ENCODE measurements at places on chromosomes 7 and 10. TPM values are rescaled to one million over a fixed set of nuclear protein-coding genes. Genes with fewer than 3 reads are reported as not detected.

DNA sequence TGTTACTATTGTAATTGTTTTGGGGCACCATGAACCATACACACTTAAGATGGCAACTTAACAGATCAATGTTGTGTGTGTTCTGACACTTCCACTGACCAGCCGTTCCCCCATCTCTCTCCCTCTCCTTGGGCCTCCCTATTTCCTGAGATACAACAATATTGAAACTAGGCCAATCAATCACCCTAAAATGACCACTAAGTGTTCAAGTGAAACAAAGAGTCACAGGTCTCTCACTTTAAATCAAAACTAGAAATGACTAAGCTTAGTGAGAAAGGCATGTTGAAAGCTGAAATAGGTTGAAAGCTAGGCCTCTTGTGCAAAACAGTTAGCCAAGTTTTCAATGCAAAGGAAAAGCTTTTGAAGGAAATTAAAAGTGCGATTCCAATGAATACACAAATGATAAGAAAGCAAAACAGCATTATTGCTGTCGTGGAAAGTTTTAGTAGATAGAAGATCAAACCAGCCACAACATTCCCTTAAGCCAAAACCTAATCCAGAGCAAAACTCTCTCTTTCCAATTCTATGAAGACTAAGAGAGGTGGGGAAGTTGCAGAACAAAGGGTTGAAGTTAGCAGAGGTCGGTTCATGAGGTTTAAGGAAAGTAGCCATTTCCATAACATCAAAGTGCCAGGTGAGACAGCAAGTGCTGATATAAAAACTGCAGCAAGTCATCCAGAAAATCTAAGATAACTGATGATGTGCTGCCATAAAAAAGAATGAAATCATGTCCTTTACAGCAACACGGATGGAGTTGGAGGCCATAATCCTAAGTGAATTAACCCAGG lies 90.6 kb downstream of the MTPN start:
- DNase-seq = no peak

GRCh38 chr10:110077436-110078130 lies 69.8 kb downstream of the ADD3 start:
- no peak for DNase-seq

DNA sequence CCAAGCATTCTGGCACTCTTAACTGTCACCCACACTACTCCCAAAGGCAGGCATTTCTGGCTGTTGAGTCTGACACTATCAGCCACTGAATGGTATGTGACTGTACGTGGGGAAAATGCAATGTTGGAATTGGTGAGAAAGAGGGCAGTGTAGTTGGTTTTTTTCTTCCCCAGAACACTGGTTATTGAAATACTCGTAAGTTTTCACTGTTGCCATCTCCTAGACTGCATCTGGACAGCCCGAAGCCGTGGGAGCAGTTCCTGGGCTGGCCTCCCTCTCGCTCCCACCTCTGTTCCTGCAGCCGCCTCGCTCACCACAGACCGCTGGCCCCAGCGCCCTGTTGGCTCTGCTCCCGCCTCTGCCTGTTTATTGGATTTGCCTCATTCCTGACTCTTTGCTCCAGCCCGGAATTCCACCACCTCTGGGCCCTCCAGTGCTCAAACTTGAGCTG lies 5.7 kb downstream of the PLCE1 start:
- peak; percentile 55 for DNase-seq

DNA sequence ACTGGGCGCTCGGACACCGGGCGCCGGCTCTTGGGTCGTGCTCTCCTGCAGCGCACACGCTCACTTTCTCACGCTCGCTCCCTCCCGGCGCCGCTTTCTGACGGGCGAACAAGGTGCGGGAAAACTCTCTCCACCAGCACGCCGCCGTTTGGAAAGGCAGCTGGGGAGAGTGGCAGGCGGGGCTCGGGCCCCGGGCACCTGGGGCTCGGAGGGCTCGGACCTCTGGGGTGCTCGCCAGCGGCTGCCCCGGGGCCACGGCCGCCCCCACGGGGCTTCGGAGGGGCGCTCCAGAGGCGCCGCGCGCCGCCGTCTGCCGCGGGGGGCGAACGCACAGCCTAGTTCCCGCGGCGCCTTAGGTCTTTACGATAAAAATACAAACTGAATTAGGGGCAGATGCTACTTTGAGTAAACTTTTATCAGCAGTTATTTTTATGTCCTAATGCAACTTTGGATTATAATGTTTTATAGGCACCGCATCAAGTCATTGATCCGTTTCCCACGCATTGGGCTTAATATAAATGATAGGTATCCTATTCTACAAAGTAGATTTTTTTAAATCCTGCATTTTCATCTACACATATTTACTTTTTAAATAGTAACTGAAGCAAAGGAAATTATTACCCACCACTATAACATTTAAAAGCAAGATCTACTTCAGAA lies 535 bp upstream of the EPC1 start:
- DNase-seq = no peak

DNA sequence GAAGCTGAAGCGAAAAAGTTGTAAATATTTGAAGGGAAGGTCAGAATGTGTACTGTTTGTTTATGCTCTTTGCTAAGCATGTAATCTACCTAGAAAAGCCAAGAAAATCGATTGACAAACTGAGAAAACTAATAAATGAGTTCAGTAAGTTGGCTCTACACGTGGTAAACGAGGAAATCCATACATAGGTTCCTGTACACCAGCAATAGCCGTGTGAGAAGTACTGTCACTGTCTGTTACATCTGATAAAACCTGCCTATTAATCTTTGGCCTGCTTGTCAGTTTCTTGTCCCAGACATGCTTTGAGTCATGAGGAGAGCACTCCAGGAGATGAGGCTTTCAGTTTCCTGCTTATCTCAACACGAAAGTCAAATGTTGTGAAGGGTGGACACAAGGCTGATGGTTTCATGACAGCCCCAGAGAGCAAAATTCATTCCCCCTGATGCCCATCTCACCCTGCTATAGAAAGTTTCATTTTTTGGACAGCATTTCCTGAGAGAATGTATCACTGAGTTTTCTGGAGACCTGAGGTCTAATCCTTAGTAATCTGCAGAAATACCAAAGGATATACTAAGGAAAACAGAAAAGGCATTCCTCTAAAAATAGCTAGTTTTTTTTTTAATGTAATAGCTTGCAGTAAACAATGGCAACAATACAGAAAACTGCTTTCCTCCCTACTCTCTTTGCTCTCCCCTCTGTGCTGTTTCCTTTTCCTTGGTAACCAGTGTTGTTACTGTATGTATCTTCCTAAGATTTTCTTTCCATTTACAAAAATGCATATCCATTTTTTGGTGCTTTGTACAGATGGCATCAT lies 18.8 kb downstream of the BMPR1A start:
- DNase-seq = no peak

NPFFR1 gene
- 0.03 TPM for total RNA-seq

C10orf53 gene
- total RNA-seq = not detected

EIF5AL1 gene
- 0.14 TPM for total RNA-seq

IL2RA gene
- total RNA-seq = 1.4 TPM

GRCh38 chr7:2928256-2928612 lies 84.1 kb upstream of the GNA12 start:
- no peak for DNase-seq

KCNMA1 gene
- total RNA-seq = 101 TPM

SLC16A9 gene
- 5.6 TPM for total RNA-seq

DNA sequence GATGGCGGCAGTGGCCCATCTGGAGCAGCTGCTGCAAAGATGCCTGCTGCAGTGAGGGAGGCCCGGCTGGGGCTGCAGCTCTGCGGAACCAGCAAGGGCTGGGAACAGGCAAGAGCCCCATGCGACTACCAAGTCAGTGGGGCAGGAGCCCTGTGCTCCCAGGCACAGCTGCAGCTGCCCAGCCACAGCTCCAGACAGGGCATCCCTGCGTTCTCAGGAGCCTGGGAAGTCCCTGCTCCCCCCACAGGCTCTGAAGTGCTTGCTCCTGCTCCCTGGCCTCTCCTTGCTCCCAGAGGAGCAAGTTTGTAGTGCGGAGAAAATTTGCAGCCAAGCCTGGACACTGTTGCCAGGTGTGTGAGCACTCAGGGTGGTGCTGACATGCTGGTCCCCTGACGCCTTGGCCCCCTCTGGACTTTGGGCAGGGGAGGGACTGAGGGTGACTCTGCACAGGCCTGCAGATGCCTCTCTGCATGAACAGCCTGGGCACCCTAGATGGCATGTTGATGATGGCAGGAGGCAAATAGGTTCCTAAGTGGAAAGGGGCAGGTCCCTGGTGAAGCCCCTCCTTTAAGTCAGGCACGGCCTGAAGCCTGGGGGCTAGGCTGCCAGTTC lies 105.6 kb downstream of the LYZL1 start:
- DNase-seq = no peak

NUP205 gene
- 30.9 TPM for total RNA-seq

DNA sequence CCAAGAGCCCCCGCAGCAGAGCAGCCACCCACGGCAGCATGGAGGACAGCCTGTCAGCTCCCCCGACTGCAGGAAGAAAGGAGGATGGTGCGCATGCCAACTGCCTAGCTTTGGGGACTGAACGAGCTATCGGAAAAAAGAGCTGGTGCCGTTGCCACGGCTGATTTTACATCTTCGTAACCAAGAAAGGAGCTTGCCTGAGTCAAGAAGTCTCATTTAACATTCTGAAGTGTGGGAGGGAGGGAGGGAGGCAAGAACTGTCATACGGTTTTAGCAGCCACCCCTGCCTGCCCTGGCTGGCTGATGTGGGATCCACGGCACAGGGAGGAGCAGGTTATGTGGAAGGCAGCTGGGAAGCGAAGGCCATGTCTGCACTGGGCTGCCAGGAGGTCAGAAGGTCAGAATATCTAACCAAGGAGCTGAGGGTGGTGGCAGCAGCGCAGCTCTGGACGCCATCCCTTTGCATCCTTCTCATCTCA lies 74.7 kb upstream of the CAMK2B start:
- no peak for DNase-seq

DNA sequence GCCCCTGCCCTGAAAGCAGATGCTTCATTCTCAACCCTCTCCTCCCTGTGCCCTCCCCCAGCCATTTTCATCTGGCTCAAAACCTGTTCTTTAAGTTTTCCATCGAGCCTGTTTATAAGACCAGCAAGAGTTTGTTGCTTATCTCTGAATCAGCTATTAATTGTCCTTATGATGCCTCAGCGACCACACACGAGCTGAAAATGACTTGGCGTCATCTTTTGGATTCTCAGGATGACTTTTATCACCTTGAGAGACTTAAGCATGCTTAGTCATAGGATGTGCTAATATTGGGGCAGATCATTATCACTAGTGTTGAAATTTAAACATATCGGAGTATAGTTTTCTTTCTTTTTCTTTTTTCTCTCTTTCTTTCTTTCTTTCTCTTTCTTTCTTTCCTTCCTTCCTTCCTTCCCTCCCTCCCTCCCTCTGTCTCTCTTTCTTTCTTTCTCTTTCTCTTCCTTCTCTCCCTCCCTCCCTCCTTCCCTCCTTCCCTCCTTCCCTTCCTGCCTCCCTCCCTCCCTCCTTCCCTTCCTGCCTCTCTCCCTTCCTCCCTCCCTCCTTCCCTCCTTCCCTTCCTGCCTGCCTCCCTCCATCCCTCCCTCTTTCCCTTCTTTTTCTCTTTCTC lies 184.5 kb downstream of the PHTF2 start:
- DNase-seq = no peak

SPDYE5 gene
- 0.09 TPM for total RNA-seq

- no peak for DNase-seq
Observed at GRCh38 chr10:132577350-132578003, 39.9 kb downstream of the INPP5A start.

HOXA5 gene
- 0.81 TPM for total RNA-seq

BTBD16 gene
- 1.2 TPM for total RNA-seq

SCRN1 gene
- 63.9 TPM for total RNA-seq

DNA sequence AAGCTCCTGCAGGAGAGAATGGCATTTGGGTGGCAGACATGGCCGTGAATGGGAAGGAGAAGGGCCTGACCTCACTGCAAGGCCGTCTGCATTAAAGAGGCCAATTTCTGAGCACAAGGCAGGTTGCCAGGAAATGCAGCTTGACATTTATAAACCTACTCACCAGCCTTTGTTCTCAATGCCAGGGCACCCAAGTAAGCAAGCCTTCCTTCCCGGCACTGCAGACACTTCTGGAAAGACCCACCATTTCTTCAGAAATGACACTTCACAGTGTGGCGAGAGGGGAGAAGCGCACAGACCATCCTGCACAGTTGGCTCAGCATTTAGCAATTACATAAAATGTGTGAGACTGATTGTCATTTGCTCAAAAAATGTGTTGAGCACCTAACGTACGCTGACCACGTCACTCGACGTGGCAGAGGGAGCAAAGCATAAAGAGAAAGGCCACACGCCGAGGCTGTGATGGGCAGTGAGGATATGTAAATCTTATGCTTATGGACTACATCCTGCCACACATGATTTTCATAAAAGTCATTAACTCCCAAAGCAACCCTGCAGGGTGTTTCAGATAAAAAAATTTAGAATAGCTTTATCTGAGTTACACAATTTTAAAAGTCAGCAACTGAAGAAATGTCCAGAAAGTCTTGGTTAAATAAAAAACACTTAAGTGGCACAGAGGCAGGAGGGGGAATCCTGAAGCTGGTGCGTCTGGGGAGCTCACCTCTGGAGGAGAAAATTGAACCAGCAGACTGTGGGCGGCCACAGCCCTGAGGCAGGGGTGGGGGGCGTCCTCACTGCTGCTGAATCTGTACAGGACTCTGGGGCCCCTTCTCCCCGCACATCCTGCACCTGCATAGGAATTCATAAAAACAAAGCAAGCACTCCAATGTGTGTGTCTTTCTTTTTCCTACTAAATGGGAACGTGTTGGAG lies 543.8 kb downstream of the PTPRN2 start:
- DNase-seq = no peak

PTN gene
- 39.3 TPM for total RNA-seq

DNA sequence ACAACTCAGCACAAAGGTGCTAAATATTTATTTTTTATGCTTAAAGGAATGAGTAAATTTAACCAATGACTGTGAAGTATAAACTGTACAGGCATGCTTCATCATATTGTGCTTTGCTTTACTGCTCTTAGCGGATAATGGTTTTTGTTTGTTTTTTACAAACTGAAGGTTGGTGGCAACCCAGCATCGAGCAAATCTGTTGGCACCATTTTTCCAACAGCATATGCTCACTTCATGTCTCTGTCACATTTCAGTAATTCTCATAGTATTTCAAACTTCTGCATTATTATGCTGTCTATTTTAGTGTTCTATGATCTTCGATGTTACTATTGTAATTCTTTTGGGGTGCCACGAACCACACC lies 22.8 kb downstream of the BRAF start:
- DNase-seq = no peak

CALML5 gene
- not detected for total RNA-seq

GRCh38 chr10:72831696-72832409 lies 61.7 kb upstream of the OIT3 start:
- no peak for DNase-seq

GRCh38 chr10:98020784-98021183 lies 9.6 kb downstream of the CRTAC1 start:
- DNase-seq = no peak

- peak; percentile 31 for DNase-seq
Observed at GRCh38 chr7:44884621-44885393, 523 bp downstream of the PURB start.

DNA sequence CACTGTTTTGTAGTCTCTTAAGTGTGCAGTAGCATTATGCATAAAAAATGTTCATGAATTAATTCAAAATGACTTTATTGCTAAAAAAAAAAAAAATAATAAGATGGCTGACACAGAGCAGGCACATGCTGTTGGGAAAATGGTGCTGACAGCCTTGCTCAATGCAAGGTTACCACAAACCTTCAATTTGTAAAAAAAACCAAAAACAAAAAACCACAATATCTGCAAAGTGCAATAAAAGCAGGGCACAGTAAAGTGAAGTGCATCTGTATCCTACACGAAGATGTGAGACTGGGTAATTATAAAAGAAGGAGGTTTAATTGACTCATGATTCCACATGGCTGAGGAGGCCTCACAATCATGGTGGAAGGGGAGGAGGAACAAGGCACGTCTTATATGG lies 185.8 kb downstream of the USP6NL start:
- no peak for DNase-seq
